ENCODE measurements at places on chromosomes 6 and 20.

- no peak for DNase-seq
Observed at GRCh38 chr20:37986044-37986858, 47.0 kb downstream of the TTI1 start.

GRCh38 chr6:10534419-10534762 is 13.2 kb downstream of the GCNT2 start:
- no peak for DNase-seq

GRCh38 chr6:102907181-102907580 is 1513.7 kb downstream of the GRIK2 start:
- no peak for DNase-seq

- DNase-seq = no peak
Observed at GRCh38 chr6:162256361-162256760, 471.2 kb downstream of the PRKN start.

DNA sequence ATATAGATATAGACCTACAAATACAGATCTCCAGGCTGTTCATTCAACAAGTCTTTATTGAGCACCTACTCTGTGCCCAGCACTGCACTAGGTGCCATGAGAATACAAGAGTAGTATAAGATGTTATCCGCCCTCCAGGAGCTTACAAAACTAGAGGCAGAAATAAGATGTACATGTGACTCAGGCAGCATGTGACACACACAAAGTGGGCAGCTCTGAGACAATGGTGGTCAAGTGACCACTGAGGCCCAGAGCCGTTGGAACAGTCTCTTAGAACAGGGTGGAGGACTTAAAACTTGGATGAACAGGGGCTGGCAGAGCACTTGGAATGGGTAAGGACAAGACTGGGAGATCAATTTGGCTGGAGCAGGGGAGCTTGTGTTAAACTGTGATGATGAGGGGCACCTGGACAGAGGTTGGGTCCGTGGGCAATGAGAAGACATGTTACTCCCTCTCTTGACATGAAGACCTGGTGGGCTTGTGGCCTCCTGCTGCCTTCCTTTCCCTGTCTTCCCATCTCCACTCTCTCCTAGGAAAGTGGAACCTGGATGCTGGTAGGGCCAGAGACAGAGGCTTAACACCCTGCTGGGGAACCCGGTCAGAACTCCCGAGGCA is 21.2 kb downstream of the TRIM15 start:
- DNase-seq = no peak

DNA sequence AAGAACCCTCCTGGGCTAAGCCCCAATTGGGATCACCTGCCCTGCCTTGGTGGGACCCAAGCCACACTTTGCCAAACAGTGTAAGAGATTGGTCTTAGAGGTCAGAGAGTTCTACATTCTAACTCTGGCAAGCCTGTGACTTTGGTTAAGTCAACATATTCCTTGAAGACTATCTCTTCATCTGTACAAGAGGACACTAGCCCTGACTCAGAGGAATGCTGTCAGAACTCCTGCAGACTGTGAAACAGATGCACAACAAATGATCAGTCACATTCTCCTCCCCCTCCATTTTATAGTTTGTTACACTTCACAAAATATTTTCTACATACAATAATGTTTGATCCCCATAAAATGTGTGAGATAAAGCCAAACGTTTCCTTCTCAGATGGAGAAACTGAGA is 91.7 kb upstream of the EPB41L1 start:
- no peak for DNase-seq

- no peak for DNase-seq
Observed at GRCh38 chr6:45351667-45352066, 23.5 kb downstream of the RUNX2 start.

DNA sequence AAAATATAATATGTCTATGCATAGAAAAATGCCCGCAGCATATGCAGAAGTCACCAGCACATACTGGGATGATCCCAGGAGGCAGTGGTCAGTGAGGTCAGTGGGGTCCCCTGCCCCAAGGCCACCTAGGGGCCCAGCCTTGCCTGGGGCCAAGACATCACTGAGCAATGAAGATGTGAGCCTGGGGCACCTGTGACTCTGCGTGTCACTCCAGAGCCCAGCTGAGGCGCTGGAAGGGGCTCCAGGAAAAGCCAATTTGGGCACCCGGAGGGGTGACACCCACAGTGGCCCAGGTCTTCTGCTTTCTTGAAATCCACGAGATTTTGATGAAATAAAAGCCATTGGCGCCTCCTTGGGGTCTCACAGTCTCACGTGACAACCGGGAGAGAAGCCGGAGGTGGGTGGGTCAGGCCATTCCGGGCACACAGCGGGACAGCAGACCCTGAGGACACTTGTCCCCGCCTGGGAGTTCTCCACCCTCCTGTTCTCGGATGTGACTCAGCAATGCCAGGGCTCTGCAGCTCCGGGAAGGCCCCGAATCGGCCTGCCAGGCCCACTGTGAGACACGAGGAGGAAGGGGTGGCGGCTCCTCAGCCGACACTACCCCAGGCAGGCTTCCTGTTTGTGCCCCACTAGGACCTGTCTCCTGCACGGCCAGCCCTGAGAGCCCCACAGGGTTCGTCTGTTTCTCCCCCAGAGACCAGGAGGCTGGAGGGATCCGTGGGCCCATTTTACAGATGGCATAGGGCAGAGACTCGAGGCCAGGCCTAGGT is 24.4 kb upstream of the SLCO4A1 start:
- no peak for DNase-seq

DNA sequence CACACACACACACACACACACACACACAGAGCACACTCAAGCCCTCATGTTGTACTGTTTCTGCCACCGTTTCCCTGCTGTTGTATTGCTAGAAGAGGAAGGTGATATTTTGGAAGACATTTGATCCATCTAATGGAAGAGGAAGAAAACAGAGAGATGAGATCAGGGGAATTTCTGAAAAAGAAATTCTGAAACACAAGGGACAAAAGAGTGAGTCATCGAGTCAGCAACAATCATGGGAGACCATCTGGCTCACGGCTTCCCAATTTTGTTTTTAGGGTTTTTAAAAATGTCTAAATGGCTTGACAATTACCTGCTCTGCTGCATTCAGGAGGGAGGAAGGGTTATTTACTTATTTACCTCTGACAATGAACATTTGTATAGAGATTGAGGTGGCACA is 22.0 kb downstream of the SOX4 start:
- DNase-seq = no peak

DNA sequence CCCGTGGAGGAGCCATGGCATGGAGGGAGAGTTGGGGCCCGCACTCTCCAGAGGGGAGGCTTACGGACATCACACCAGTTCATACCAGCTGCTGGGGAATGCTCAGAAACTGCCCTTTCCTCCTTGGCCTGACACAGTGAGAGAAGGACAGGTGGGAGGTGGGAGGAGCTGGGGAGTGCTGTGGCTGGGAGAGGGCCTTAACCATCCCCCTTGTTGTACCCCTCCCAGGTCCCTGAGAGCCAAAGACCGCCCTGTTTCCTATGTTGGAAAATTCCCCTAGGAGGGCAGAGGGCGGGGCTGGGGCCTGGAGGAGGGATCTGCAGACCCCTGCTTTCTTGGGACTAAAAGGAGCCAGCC is 24.1 kb downstream of the FOXP4 start:
- DNase-seq = no peak

- DNase-seq = no peak
Observed at GRCh38 chr6:33620158-33620855, 815 bp upstream of the ITPR3 start.

Measured in COR-L47 (cell line).